ENCODE measurements at places on chromosomes 1 and 21. TPM values are rescaled to one million over a fixed set of nuclear protein-coding genes. Genes with fewer than 3 reads are reported as not detected.

GRCh38 chr1:231423648-231424047, 1.6 kb upstream of the EGLN1 start:
- no peak for DNase-seq

GRCh38 chr1:36123356-36123755, 1.7 kb downstream of the COL8A2 start:
- no peak for DNase-seq

DNA sequence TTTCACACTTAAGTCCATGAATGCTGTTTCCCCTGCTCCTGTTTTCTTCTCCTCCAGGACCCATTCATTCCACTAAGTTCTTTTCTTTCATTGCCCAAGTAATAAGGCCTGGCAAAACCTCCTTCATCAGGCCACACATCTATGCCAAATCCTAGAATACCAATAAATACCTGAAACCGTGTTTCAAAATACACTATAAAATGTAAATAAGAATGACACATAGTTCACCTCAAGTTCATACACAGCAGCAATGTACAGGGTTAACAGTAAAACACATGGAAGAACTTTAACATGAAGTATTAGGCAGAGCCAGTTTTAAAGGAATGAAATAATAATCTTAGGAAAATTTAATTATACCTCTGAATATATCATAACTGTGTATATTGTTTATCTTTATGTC, 86.7 kb upstream of the L1TD1 start:
- DNase-seq = no peak

DNA sequence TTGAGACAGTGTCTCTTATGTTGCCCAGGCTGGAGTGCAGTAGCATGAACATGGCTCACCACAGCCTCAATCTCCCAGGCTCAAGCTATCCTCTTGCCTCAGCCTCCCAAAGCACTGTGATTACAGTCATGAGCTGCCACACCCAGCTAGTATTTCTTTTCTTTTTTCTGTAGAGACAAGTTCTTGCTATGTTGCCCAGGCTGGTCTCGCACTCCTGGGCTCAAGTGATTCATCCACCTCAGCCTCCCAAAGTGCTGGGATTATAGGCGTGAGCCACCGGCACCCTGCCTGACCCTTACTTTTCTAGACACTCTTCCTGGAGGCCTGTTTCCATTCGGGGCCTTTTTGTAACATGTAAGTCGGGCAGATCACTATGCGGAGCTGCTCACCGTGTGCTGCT, 30.1 kb upstream of the SRP9 start:
- DNase-seq = peak; percentile 58

DNA sequence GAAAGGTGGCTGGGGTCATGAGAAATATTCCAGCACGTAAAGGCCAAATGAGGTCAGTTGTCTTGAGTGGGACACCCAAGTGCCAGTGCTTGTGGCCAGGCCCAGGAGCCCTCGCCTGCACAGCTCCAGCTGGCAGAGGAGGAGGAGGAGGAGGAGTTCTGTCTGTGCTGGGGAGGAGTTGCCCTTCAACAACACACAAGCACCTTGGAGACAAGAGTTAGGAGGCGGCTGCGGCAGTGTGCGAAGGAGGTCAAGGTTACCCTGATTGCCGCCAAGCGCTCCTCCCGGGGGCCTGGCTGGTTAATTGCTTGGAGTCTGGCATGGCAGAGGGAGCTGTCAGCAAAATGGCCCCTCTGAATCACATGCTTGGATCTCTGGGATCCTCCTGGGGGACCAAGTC, 45.1 kb downstream of the GRIK3 start:
- no peak for DNase-seq

DNA sequence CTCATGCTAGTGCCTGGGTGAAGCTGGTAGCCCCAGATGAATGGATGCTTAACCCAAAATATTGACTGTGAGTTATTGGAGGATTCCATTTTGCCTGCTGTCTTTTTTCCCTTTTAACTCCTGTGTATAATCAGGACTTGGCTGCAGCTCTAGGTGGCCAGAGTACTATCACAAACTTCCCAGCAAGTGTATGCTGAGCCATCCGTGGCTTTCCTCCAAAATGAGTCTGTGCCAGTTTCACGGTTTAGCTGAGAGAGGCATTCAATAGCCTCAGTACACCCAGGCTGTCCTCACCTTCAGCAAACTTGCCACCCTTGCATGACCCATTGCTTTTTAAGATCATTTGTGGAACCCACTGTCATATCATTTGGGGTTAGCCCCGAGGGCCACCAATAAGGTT, 5.3 kb upstream of the DPT start:
- DNase-seq = no peak

DNA sequence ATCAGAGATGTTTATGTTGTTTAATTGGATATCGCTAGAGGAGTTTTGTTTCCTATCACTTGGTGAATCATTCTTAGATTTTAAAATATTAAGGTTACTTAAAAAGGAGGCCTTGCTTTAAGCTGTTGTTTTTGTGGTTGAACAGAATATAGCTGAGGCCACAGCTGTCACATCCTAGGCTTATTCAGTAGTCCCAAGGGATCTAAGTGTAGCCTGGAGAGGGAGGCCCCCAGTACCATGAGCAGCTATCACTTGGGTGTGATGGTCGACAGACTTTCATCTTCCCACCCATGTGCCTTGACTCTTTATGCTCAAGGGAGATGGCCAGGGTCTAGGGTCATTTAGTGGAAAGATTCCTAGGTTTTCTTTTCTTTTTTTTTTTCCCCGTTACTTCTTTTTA, 278.7 kb downstream of the HHAT start:
- DNase-seq = no peak

DNA sequence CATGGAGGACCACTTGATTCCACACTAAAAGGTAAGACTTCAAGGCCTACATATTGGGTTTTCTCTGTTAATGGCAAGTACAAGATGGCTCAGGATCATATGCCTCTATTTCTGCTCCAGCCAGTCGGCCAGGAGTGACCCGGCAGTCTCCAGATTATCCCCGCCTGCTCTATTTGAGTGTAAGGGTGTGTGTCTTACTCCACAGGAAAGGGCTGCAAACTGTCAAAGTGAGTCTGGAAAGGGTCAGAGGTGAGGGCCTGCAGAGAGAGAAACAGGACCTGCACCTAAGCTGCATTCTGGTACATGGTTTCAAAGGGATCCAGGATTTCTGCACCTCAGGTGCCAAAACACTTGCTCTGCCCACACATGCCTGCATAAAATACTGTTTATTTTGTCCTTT, 9.2 kb downstream of the ZNF692 start:
- no peak for DNase-seq

DNA sequence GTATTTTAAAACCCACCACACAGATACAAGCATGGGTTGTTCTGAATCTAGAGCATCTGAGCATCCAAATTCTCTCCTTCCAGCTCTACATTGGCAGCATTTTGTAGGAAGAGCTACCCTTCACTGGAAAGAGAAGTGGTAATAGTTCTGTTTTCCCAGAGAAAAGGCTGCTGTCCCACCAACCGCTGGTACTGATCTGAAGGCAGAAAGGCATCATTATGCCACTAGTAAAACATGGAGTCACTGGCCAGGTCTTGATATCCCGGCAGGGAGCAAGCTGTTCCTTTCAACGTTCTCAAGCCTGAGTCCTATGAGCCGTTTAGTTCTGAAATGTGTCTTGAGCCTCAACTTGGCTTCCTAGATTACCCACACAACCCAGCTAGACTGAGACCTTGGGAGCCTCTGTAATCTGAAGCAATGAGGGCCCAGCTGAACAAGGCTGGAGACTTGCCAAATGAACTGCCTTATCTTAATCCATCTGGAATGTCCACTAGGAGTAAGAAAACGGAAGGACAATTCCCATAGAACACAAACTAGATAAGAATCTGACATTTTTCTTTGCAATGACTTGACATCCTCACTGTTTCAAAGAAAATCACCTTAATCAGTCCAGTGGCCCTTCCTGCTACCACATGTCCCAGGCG, 116.8 kb downstream of the KCNH1 start:
- DNase-seq = no peak

DNA sequence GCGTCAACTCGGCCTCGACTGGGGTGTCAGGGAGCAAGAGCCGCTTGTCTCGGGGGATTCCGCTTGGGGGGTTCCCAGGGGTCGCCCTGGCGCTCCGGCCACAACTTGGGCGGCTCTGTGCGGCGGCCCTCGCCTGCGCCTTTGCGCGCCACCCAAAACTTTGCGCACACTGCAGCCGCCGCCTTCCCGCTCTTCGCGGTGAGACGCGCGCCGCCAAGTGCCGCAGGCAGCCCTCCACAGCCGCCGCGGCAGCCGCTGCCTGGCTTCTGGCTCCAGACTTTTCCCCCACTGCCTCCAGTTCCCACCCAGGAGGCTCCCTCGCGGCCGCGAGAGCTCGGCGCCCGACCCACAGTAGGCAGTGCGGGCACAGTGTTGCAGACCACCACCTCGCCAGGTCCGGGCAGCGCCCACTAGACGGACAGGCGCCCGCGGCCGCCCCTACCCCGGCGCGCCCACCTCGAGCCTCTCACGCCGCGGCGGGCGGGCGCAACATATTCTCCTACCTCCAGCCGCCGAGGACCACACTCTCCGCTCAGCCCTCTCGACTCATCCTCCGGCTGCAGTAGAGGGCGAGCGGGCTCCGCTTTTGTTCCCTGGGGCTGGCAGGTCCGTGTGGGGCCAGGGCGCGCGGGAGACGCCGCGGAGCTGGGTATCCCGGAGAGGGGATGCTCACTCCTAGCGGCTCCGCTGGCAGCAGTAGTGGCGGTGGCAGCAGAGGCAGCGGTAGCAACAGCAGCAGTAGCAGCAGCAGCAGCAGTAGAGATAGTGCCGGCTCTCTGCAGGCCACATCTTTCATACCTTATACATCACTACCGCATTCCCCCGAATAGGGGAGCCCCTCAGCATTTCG, 296.6 kb downstream of the OMA1 start:
- peak; percentile 58 for DNase-seq

DNA sequence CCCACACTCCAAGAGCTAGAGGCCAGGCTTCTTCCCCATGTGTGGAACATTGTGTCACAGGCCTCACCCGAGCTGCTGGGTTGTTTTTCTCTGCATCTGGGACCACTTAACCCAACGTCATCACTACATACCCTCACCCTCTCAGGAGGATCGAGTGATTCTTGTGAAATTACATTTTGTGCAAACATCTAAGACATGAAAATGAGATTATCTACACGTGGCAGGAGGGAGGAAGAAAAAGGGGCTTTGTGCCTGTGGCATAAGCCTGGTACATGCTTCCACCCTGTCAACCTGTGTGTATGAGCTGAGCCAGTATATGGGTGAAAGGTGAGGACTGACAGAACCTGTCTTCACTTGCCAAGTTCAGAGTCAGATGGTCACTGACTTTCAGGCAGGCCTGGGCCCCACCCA, 1.6 kb downstream of the CPT2 start:
- DNase-seq = peak; percentile 73

GRCh38 chr1:236520445-236521005, 3.3 kb upstream of the LGALS8 start:
- no peak for DNase-seq

DNA sequence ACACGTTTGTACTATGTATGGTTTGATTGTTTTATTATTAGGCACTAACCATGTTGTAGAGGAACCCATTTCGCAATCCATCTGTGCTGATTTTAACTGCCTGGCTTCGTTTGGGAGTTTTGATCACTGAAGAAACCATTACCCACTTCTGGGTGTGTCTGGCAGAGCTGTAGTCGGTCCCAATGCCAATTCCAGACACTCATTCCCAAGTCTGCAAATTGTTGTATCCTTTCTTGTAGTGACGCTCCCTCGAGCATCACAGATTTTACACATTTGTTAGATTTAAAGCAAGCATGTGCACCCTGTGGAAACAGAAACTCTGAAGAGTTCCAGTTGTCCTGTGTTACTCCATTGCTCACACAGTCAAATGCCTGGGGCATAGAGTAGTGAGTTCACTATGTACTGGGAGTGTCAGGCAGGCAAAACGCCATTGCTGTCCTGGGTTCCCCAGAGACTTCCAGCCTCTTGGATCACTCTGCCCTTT, 31.0 kb upstream of the EFCAB14 start:
- peak; percentile 4 for DNase-seq

GRCh38 chr1:66464802-66465201, 69.2 kb upstream of the SGIP1 start:
- peak; percentile 97 for DNase-seq

DNA sequence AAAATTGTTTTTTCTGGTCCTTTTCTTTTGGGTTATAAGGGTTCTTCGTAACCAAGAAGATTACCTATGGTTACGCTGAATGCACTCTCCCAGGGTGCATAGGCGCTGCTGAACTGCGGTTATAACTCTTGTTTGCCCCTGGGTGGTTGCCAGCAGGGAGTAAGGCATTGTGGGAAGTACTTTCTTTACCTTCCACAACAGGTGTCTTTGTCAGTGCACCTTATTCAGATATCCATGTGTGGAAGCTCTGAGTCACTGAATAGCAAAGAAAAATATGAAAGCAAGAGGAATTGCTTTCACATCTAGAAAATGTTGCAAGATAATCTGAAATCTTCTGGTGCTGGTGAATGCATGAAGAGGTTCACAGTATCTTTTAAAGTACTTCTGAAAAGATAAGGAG, 124.4 kb upstream of the CACYBP start:
- DNase-seq = no peak

DNA sequence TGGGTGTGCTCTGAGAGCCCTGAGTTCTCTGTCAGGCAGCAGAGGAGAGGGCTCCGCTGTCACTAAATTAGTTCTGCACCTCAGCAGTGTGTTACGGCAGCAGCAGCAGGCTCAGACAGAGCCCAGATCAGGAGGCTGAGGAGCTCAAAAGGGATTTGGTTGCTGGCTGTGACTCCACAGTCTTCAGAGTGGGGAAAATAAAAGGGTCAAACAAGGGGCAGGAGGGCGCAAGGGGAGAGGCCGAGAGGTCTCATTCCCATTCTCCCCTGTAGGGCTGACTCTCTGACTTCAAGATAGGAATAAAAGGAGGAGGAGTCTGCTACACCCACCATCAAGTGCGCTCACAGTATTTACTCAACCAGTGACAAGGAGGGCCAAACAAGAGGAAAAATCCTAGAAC, 9.2 kb upstream of the SLC45A3 start:
- no peak for DNase-seq

GRCh38 chr1:63547621-63548294, 24.4 kb downstream of the EFCAB7 start:
- peak; percentile 36 for DNase-seq

The SMPDL3B gene
- total RNA-seq = not detected

The SLC5A9 gene
- not detected for total RNA-seq

The LORICRIN gene
- not detected for total RNA-seq

The APOBEC4 gene
- not detected for total RNA-seq

The RPTN gene
- total RNA-seq = not detected

The DNASE2B gene
- total RNA-seq = not detected

The RNF223 gene
- not detected for total RNA-seq

The TMEM61 gene
- not detected for total RNA-seq

The PLEKHA6 gene
- 8.3 TPM for total RNA-seq

The EPHB2 gene
- total RNA-seq = 9.0 TPM

The BRINP2 gene
- not detected for total RNA-seq

The CDC42 gene
- total RNA-seq = 420 TPM

The OTUD3 gene
- total RNA-seq = 4.8 TPM

All from GM23248 (cell line).